AG20443 (cell line): ENCODE measurements at places on chromosomes 7 and 10.

DNA sequence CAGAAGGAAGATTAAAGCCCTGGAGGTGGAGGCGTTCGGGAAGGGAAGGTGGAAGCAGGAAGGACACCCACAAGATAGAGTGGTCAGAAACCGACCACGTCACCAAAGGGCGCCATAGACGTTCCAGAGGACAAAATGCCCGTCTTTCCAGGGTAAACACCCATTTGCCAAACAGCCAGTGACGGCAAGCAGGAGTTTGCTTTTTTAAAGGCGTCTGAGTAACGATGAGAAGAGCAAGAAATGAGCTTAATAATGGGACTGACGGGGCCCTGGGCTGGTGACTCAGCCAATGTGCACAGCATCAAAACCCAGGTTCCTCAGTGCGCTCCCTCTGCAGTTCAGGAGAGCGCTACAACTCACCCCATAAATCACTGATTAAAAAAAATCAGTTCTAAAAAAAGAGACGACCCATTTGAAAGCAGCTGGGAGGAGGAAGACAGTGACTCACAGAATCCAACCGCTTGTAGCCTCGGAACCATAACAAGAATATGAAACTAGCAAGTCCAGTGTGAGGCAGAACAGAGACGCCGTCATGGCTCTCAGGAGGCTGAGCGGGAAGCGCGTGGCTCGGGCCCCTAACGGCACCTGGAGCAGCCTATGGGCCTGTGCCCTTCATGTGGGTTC lies 5.9 kb downstream of the DIP2C start:
- DNase-seq: peak; percentile 86

DNA sequence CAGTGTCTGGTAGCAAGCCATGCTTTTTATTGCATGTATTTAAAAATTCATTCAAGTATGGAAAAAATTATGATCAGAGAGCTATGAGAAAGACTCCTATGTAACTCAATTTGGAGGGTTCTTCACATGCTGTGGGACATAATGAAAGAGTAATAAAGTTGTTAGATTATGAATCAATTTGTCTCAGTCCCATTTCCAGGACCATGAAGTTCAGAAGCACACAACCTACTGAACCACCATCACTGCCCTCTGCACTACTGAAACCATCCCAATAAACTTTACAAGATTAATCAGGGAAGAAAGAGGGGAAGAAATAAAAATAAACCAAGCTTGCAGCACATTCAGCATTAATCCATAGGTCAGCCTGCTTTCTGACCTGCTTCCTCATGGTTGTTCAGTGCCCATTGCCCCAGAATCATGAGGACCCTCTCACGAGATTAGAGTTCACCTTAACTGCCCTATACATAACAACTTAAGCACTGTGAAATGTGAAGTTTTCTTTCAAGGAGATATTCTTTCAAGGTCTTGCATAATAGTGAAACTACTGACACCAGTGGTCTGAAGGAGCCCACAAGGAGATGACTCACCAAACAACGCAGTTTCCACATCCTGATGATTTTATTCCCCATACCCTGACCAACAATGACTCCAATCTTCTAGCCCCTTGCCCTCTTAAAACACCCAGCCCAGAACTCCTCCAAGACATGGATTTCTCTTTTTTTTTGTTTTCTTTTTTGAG lies 171.5 kb upstream of the ADCY1 start:
- DNase-seq: peak; percentile 47

GRCh38 chr7:70237256-70237655 lies 639.0 kb downstream of the AUTS2 start:
- no peak for DNase-seq

GRCh38 chr7:130242198-130243014 lies 24.3 kb upstream of the CPA2 start:
- peak; percentile 67 for DNase-seq

DNA sequence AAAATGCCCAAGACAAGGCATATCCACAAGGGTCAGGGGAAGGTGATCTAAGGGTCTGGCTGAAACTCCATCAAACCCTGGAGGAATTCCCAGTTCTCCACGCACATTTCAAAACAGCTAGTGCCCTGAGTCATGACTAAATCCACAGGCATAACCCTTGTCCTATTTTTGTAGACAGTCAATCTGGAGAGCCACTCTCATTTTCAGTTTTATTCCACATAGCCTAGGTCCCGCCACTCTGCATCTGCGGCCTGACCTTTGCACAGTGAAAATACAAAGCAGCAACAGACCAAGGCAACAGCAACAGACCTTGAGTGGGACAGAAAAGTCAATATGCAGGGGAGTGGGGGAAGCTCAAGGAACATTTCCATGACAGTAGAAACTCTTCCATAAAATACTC lies 201.4 kb upstream of the NPVF start:
- peak; percentile 37 for DNase-seq

- DNase-seq: peak; percentile 82
Observed at GRCh38 chr10:77391605-77392235, 245.9 kb downstream of the KCNMA1 start.
